CD4-positive, alpha-beta T cell treated with Interleukin-2 at 100 ng/mL for 4 hours (primary cell): ENCODE measurements at places on chromosomes 5 and 9.

- no peak for DNase-seq
These were observed 5.7 kb downstream of the MEGF10 start for GRCh38 chr5:127296321-127296720.

GRCh38 chr5:10756549-10756948 is 4.5 kb downstream of the DAP start:
- DNase-seq = no peak

- DNase-seq = no peak
These were observed 46.0 kb downstream of the SHB start for GRCh38 chr9:38022995-38023394.

DNA sequence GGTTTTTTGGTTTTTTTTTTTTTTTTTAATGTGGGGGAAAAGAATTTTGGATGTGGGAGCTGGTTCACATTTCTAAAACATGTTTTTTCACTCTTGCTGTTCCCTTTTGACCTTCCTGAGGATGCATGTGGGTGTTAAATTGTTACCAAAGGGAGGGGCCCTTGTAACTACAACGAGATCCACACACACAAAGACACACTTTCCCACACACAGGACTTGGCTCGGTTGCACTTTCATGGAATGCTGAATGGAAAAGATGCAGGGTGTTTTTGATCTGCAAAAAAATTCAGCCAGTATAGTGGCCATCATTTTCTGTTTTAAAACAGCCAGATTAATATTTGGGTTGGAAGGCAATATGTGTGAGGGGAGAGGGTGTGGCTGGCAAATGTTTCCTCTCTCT is 576.9 kb downstream of the EBF1 start:
- no peak for DNase-seq

DNA sequence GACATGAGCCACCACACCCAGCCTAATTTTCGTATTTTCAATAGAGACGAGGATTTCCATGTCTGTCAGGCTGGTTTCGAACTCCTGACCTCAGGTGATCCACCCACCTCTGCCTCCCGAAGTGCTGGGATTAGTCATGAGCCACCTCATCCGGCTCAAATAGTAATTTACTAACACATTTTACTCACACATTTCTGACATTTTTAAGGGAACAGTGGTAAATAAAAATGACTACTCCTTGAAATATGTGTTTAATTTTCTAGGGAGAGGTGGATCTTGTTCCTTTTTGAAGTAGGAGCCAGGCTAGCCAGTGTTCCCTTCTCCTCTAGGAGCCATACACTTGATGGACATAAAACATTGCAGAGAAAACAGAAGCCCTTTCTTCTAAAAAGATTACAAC is 55.2 kb upstream of the ERBIN start:
- DNase-seq = no peak

GRCh38 chr5:56375011-56375410 is 141.9 kb upstream of the ANKRD55 start:
- no peak for DNase-seq

GRCh38 chr9:69951411-69951810 is 92.2 kb upstream of the MAMDC2 start:
- DNase-seq = no peak

DNA sequence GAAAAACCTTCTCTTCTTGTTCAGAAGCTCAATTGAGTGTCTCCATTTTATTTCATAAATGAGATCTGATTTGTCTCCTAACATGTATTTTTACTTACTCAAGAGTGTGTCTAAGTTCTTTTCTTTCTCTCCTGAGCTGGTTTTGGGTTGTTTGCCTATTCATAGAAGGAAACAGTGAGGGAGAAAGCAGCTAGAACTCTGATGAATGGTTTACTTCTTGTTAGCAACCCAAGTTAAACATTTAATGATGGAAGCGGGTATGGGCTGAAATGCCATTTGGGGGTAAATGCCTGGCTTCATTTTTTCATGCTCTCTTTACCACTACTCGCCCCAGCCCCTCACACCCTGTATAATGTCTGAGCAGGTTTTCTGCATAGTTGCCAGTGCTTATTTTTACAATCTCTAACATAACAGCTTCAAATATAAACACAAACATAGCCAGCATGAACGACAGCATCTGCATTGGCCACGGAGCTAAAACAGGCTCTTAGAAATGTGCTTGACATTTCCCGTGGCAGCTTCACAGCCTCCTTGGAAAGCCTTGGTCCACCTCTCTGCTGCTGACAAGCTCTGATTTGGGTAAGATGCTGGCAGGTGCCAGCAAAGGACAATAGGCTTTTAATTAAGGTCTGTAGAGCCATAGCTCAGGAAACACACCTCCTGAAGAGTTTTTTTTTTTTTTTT is 321.1 kb downstream of the ARHGEF28 start:
- DNase-seq = no peak

- DNase-seq = no peak
These were observed 6.6 kb downstream of the C1QTNF2 start for GRCh38 chr5:160363660-160364395.

- no peak for DNase-seq
These were observed 324.4 kb downstream of the ENC1 start for GRCh38 chr5:74316064-74316603.

DNA sequence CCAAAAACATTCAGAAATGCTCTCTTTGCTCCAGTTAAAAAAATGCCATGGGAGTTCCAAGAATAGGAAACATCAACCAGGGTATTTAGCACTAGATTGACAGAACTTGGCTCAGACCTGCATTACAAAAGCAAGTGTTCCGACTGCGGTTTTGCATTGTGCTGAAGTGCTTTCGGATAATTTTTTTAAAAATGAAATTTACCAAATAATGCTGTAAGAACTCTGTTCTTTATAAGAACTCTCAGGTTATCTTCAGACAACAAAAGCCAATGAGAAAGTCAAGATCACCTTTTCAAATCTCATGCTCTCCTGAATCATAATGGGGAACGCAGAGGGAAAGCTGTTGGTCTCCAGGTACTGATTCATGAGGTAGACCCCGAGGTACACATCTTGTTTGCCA is 483 bp upstream of the PLPP6 start:
- peak; percentile 37 for DNase-seq

- DNase-seq = no peak
These were observed 10.5 kb downstream of the GPBP1 start for GRCh38 chr5:57184322-57184721.
